ENCODE measurements at places on chromosomes 16 and 17. TPM values are rescaled to one million over a fixed set of nuclear protein-coding genes. Genes with fewer than 3 reads are reported as not detected.

The CHP2 gene
- not detected for total RNA-seq

The KCNJ18 gene
- not detected for total RNA-seq

The CCL7 gene
- not detected for total RNA-seq

The CCL14 gene
- total RNA-seq = not detected

The PDILT gene
- not detected for total RNA-seq

The GNG13 gene
- not detected for total RNA-seq

The NXN gene
- 1.8 TPM for total RNA-seq

The HOXB9 gene
- total RNA-seq = 26.0 TPM

The PTX4 gene
- not detected for total RNA-seq

The CA4 gene
- 0.78 TPM for total RNA-seq

The UNC45B gene
- total RNA-seq = not detected

The SULT1A4 gene
- 6.9 TPM for total RNA-seq

The NEK8 gene
- 11.4 TPM for total RNA-seq

The CA7 gene
- not detected for total RNA-seq

The FLOT2 gene
- total RNA-seq = 155 TPM

The IRX3 gene
- 5.7 TPM for total RNA-seq

The EPX gene
- total RNA-seq = not detected

The CUEDC1 gene
- 30.9 TPM for total RNA-seq

The MT1E gene
- not detected for total RNA-seq

The KRTAP4-4 gene
- not detected for total RNA-seq

The CDH1 gene
- 328 TPM for total RNA-seq

The NUPR1 gene
- total RNA-seq = 0.73 TPM

The SLC47A2 gene
- total RNA-seq = not detected

The ZNF750 gene
- not detected for total RNA-seq

The CNGB1 gene
- total RNA-seq = 0.19 TPM

The CX3CL1 gene
- total RNA-seq = 41.4 TPM

The LITAFD gene
- total RNA-seq = not detected

The NQO1 gene
- 415 TPM for total RNA-seq

The HERPUD1 gene
- total RNA-seq = 111 TPM

The CRHR1 gene
- total RNA-seq = not detected

The CHST6 gene
- 4.3 TPM for total RNA-seq

The ACBD4 gene
- total RNA-seq = 23.2 TPM

The TMEM170A gene
- 52.5 TPM for total RNA-seq

The SOST gene
- not detected for total RNA-seq

The CLDN9 gene
- 17.8 TPM for total RNA-seq

The RIPOR1 gene
- 71.6 TPM for total RNA-seq

The EIF3CL gene
- 151 TPM for total RNA-seq

The NXPH3 gene
- not detected for total RNA-seq
